ENCODE measurements at places on chromosomes 6 and 20. TPM values are rescaled to one million over a fixed set of nuclear protein-coding genes. Genes with fewer than 3 reads are reported as not detected.

DNA sequence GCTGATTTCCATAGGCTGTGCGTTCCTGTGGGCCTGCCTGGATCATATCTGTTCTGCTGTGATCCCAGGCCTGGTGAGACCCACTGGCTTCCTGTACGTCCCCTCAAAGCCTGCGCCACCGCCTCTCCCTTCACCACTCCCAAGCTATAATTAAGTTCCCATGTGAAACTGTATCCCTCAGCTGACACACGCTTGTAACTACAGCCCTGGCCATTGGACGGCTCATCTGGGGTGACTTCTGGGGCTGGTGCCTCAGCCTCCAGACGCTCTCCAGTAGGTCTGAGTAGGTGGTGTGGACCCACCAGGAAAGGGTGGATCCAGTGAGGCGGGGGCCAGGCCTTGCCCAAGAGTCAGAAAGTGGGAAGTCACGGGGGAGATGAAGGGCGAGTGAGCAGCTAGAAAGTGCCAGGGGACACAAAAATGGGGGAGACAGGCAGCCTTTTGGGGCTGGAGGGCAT, 21.0 kb downstream of the PPARD start:
- DNase-seq = no peak

DNA sequence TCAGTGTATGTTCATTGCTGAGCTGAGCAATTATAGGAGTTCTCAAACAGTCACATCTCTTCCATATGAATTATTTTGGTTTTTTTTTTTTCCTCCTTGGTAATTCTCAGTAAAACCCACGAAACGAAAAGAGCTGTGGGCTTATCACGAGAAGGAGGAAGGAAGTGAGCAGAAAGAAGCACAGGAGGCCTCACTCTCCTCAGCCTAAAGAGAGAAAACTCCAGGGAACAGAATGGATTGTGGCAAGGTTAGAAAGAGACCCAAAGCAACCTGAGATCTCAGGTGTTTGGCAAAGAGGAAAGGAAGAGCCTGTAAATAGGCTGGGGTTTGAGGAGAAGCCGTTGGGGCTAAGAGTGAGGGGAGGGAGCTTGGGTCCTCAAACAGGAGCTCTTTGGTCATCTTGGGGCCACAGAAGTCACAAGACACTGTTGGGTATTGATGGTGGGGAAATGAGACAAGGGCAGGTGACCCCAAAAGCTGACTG, 67.8 kb upstream of the CITED2 start:
- DNase-seq = no peak

DNA sequence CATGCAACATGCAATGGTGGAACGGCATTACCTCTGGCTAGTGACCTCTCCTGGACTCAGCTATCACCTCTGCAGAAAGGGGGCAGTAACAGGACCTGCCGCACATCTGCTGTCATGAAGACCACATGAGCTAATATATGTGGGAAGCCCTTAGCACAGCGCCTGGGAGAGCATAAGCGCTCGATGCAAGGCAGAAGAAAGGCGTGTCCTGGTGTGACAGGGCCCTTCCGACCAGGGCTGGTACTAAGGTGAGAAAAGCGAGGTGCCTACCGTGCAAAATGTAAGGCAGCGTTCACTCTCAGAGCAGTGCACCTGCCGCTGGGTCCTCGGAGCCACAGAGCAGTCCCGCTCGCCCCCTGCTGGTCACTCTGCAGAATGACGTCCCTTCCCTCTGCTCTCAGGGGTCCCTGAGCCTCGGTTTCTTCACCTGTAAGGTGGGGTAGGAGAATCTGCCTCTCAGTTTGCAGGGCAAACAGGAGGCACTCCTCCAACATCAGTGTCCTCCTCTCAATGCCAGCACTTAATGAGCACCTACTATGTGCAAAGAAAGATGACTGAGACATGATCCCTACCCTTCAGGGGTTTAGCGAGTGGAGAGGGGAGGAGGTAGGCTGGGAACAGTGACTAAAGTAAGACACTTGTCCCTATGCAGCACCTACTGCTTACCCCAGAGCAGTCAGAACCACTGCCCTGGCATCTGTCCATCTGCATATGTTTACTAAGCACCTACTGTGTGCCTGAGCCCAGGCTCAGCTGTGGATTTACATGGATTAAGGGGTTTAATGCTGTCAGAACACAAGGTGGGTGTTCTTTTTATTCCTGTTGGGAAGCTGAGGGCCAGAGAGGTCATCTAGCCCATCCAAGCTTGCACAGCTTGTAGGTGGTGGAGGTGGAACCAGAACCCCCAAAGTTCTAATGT, 41.1 kb upstream of the PTGIS start:
- peak; percentile 72 for DNase-seq

DNA sequence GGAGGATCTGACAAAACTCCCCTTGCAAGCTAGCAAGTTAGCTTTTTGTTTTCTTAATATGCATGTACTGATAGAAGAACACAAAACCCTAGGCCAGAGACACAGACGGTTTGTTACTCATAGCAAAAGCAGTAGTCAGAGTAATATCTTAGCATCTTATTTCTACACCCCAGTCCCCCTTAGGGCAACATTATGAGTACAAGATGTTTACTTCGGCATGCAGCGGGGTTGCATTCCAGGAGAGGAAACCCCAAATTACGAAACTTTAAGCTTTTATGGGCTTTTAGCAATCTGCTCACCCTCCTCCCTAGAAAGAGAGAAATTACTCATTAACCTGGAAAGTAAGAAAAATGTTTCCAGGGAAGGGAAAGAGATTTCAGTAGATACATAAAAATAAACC, 1286.9 kb downstream of the EPHA7 start:
- DNase-seq = no peak

DNA sequence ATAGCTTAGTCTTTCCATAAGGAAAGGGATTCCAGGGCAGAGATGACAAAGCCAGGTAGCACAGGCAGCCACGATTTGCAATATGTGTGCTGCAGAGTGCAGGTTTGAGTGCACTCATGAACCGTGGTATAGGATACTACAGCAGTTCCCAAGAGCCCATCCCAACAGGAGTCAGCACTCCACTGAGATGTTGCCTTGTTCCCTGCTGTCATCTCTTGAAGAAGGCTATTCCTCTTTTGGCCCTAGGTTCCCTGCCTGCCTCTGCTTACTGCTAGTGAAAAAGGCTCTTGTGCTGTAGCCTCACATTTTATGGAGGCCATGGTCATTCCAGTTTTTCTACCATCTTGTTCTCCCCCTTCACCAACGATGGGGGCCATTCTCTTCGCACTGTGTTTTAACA, 40.2 kb downstream of the RALY start:
- DNase-seq = no peak

The MOCS1 gene
- total RNA-seq = 4.4 TPM

The OR2J1 gene
- total RNA-seq = not detected
